NCI-H524 treated with DMSO at 0.1 percent for 48 hours (cell line): ENCODE measurements at places on chromosomes 11 and 22.

GRCh38 chr11:122093731-122094275 is 22.2 kb downstream of the BLID start:
- DNase-seq, result no peak

- DNase-seq, result no peak
These were observed 118.8 kb upstream of the CRYBB3 start for GRCh38 chr22:25080855-25081254.

DNA sequence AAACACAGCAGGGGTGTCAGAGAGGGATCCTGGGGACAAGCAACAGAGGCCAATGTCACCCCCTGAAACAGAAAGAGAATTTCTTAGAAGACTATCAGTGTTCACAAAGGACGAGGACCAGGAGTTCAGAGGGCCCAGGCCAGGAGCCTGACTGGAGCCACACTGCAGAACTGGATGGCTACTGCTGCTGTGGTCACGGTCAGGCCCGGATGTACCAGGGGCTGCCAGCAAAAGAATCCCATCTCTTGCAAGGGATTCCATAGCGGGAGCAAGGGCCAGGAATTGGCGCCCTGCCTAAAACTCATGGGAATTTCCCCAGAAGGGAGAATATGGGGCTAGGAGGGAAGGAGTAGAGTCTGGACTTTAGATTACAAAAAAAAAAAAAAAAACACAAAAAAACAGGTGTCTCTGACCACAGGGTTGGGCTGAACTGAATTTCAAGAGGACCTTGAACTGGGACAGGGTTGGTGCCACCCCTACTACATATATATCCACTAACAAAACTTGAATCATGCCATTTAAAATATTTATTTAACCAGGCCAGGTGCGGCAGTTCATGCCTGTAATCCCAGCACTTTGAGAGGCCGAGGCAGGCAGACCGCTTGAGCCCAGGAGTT is 15.7 kb upstream of the KCTD14 start:
- no peak for DNase-seq

- DNase-seq, result no peak
These were observed 25.8 kb upstream of the C11orf96 start for GRCh38 chr11:43916621-43917020.

DNA sequence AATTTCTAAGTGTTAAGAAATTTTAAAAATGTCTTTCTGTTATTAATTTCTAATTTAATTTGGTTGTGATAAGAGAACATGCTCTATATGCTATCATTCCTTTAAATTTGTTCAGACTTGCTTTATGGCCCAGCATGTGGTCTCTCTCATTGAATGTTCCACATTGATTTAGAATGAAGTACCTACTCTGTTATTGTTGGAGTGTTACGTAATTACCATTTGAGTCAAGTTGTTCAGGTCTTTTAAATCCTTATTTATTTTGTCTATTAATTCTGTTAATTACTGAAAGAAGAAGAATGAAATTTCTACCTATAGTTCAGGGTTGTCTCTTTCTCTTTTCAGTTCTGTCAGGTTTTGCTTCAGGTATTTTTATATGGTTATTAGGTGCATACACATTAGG is 57.0 kb downstream of the PRMT3 start:
- no peak for DNase-seq
